Activated CD4-positive, alpha-beta T cell treated with anti-CD3 and anti-CD28 coated beads, Interleukin-2, amount 50 U/mL, for 4 hours (primary cell): ENCODE measurements at places on chromosomes 2 and 18.
A peak's percentile ranks its signal among the peaks of the same experiment; 100 is the strongest.

DNA sequence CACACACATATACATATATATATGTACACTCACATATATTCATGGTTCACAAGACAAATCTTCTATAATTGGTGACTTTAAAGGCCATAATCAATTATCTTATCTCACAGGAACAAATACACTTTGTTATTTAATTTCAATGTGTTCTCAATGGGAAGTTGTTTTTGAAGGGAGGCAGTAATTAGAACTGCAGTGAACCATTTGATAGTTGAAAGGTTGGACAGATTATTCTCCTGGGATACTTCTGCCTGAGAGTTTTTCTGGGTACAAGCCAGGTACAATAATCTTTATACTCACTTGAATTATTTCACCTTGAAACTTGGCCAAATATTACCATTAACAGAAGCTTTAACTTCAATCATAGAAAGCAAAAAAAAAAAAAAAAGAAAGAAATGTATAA lies 546.6 kb upstream of the LRRTM4 start:
- DNase-seq = no peak

GRCh38 chr2:72263043-72263775 lies 115.5 kb upstream of the CYP26B1 start:
- no peak for DNase-seq

- peak; percentile 34 for DNase-seq
Observed at GRCh38 chr2:241762933-241763369, 13.7 kb upstream of the GAL3ST2 start.

- no peak for DNase-seq
Observed at GRCh38 chr2:196244516-196244915, 73.1 kb upstream of the STK17B start.

- DNase-seq = no peak
Observed at GRCh38 chr2:142878031-142878678, 691 bp downstream of the KYNU start.

DNA sequence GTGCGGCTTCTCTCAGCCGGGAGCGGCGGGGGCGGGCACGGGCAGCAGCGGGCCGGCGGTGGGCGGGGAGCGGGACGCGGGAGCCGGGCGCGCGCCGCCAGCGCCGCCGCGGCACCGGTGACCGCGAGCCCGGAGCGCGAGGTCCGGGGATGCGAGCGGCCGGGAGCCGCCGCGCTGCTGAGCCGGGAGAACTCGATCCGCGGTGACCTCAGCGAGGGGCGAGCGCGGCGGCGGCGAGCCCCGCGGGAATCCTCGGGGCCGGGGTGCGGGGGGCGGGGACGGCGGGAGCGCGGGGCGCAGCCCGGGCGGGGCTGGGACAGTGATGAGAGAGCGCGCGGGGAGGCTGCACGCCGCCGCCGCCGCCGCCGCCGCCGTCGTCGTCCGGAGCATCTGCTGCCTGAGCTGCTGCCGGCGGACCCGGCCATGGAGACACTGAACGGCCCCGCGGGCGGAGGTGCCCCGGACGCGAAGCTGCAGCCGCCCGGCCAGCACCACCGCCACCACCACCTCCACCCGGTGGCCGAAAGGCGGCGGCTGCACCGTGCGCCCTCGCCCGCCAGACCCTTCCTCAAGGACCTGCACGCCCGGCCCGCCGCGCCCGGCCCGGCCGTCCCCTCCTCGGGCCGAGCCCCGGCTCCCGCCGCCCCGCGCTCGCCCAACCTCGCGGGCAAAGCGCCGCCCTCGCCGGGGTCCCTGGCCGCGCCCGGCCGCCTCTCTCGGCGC lies at the start of gene MTCL1:
Gene MTCL1 (plus strand): TSS at position 319 of the 723 bp plus-strand sequence. CDS start 105 bp downstream, at position 424.
- no peak for DNase-seq

GRCh38 chr2:96500385-96501066 lies 4.6 kb downstream of the NEURL3 start:
- no peak for DNase-seq

GRCh38 chr18:76307293-76307690 lies 187.8 kb downstream of the ZNF516 start:
- no peak for DNase-seq

- no peak for DNase-seq
Observed at GRCh38 chr2:119371111-119371510, 4.3 kb downstream of the DBI start.
